ENCODE measurements at places on chromosomes 4 and X. TPM values are rescaled to one million over a fixed set of nuclear protein-coding genes. Genes with fewer than 3 reads are reported as not detected.

Gene ENPP6
- total RNA-seq, result not detected

Gene CXCL3
- total RNA-seq, result not detected

Gene PRRG3
- not detected for total RNA-seq

Gene CTAG1B
- not detected for total RNA-seq

Gene PNMA3
- not detected for total RNA-seq

Gene SYTL5
- total RNA-seq, result under 0.01 TPM

Gene EPHA5
- total RNA-seq, result 0.59 TPM

Gene GPR119
- total RNA-seq, result not detected

Gene SPON2
- 29.8 TPM for total RNA-seq

Gene UGT2B15
- not detected for total RNA-seq

Gene LUZP4
- not detected for total RNA-seq

Gene ACE2
- total RNA-seq, result not detected

Gene SULT1B1
- not detected for total RNA-seq

Gene TLR1
- total RNA-seq, result 2.4 TPM

Gene SLAIN2
- total RNA-seq, result 77.2 TPM

Gene RNF128
- 0.72 TPM for total RNA-seq

Gene SPANXB1
- not detected for total RNA-seq

Gene UGT2B10
- not detected for total RNA-seq

Gene KCNE5
- total RNA-seq, result 0.36 TPM

Gene IL9R
- not detected for total RNA-seq

Gene HELT
- not detected for total RNA-seq

Gene MTMR8
- 0.72 TPM for total RNA-seq

Gene GPRIN3
- under 0.01 TPM for total RNA-seq

Gene IBSP
- total RNA-seq, result 15.6 TPM

Gene ERAS
- not detected for total RNA-seq

Gene RRH
- under 0.01 TPM for total RNA-seq
